ENCODE measurements at places on chromosomes 13 and 19. TPM values are rescaled to one million over a fixed set of nuclear protein-coding genes. Genes with fewer than 3 reads are reported as not detected.

Gene FGF14
- not detected for total RNA-seq

Gene LHFPL6
- 5.8 TPM for total RNA-seq

Gene TTC9B
- not detected for total RNA-seq

Gene SLC25A30
- 5.9 TPM for total RNA-seq

Gene NKPD1
- total RNA-seq = 2.3 TPM

Gene ADGRE2
- total RNA-seq = 3.5 TPM

Gene VSTM1
- not detected for total RNA-seq

Gene PRTN3
- total RNA-seq = not detected

Gene ANGPTL4
- total RNA-seq = 55.1 TPM

Gene NMRK2
- total RNA-seq = not detected

Gene CYP4F12
- 0.49 TPM for total RNA-seq

Gene GRK1
- not detected for total RNA-seq

Gene SUGP2
- 13.4 TPM for total RNA-seq

Gene RFPL4A
- not detected for total RNA-seq

Gene B3GNT8
- total RNA-seq = 5.9 TPM

Gene CRLF1
- 2.4 TPM for total RNA-seq

Gene KLF5
- total RNA-seq = 124 TPM

Gene SPACA4
- total RNA-seq = not detected

Gene PIN1
- total RNA-seq = 112 TPM

Gene ZNF556
- total RNA-seq = 2.4 TPM

Gene PRODH2
- total RNA-seq = not detected

Gene GARIN5A
- 1.5 TPM for total RNA-seq

Gene LRRC8E
- 9.0 TPM for total RNA-seq

Gene ASF1B
- 35.2 TPM for total RNA-seq

Gene APOE
- 44.7 TPM for total RNA-seq

Gene NKG7
- total RNA-seq = not detected

Gene ZNF580
- 29.2 TPM for total RNA-seq

Gene CYP4F3
- 1.9 TPM for total RNA-seq

Gene FBN3
- total RNA-seq = not detected

Gene PSG6
- not detected for total RNA-seq

Gene KIR2DL3
- total RNA-seq = not detected

Gene PIBF1
- total RNA-seq = 32.4 TPM

Gene FAM83E
- 2.0 TPM for total RNA-seq

Gene SMIM44
- total RNA-seq = not detected

Gene ZNF177
- 0.70 TPM for total RNA-seq

Gene ZNF135
- total RNA-seq = 1.0 TPM

Gene SIAH3
- not detected for total RNA-seq

Gene FUT1
- total RNA-seq = 8.0 TPM

Gene C19orf53
- total RNA-seq = 183 TPM

Gene MYO1F
- 0.07 TPM for total RNA-seq

Gene ZNF799
- 2.6 TPM for total RNA-seq

Gene DHDH
- total RNA-seq = 0.33 TPM

Gene ZSCAN4
- not detected for total RNA-seq

Measured in airway epithelial cell (primary cell).